ENCODE measurements at places on chromosomes 1 and 21.

GRCh38 chr1:157001304-157001703 lies 44.2 kb downstream of the ARHGEF11 start:
- DNase-seq = no peak

DNA sequence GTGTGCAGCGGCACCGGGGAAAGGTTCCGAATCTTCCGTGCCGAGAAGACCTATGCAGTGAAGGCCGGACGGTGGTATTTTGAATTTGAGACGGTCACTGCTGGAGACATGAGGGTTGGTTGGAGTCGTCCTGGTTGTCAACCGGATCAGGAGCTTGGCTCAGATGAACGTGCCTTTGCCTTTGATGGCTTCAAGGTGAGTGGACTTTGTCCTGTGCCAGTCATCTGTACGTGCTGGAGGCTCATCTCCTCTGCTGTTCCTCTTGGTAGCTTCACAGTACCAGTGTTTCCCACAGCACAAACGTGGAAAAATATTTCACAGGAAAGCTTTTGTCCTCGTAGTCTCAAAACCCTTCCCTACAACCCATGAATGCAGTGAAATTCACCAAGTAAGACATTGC lies 324.1 kb downstream of the ZP4 start:
- no peak for DNase-seq

- DNase-seq = no peak
Measured at GRCh38 chr21:45179568-45180245, 105.3 kb downstream of the ADARB1 start.

DNA sequence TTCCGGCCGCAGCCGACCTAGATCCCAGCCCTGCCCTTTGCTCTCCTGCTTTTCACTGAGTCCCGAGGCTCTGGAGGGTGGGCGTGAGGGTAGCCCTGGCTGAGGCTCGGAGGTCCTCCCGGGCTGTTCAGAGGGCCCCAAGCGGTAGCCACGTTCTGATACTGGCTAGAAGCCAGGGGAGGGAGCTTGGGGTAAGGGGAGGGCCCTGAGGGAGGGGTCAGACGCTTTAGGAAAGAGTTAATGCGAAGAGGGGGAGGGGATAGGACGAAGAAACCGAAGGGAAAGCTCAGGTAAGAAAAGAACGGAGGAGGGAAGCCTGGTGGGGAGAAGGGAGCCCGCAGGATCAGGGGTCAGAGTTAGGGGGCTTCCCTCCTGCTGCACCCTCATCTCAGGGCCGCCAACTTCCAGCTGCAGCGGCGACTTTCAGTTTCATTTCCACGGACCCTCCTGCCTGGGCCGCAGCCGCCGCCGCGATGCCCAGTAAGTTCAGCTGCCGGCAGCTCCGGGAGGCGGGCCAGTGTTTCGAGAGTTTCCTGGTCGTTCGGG lies at the start of gene MOV10:
TSS of gene MOV10 (plus strand) at position 220 of the 546 bp plus-strand sequence. CDS start at position 474, 254 bp downstream.
- DNase-seq = peak; percentile 44

GRCh38 chr1:155086128-155086741 lies 7.6 kb downstream of the EFNA3 start:
- no peak for DNase-seq

- no peak for DNase-seq
Measured at GRCh38 chr1:228142701-228143136, 2.6 kb downstream of the GUK1 start.

- no peak for DNase-seq
Measured at GRCh38 chr21:46153247-46154154, 1.9 kb downstream of the FTCD start.

- no peak for DNase-seq
Measured at GRCh38 chr1:90837420-90837819, 120.3 kb upstream of the BARHL2 start.

DNA sequence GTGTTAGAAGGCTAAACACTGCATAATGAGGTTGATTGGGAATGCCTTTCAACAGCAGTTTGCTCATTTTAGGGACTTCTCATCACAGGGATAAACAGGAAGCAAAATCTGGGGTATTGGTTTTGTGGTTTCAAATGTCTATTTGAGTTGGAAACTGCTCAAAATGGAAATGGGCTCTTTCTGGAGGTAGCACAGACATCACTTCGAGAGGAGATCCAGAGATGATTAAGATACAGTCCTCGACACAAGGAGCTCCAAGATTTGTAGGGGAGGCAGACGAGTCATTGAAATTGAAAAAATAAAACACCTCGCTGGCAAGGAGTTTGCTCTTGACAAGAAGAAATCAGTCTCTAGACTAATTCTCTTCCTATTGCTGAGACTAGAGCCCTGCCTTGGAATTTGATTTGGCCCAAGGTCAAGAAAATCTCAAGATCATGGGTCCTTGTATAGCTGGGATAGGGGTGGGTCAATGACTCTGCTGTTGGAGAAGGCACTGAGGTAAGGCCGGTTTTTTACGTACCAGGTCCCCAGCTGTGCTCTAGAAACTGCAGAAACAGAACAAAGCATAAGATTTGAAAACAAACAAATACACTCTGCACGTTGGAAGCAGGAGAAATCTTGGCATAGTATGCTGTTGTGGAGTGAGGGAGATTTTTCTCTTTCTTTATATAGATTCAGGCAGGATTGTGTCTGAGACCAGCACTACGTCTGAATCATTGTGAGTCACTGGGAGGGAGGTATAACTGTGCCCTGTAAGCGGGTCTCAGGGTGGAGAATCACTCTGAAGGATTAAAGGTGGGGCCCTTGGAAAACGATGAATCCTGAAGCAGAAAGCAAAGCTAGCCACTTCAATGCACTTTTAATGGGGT lies 17.7 kb upstream of the KLHDC8A start:
- DNase-seq = peak; percentile 55

- DNase-seq = no peak
Measured at GRCh38 chr1:69497441-69498221, 70.1 kb upstream of the LRRC7 start.

DNA sequence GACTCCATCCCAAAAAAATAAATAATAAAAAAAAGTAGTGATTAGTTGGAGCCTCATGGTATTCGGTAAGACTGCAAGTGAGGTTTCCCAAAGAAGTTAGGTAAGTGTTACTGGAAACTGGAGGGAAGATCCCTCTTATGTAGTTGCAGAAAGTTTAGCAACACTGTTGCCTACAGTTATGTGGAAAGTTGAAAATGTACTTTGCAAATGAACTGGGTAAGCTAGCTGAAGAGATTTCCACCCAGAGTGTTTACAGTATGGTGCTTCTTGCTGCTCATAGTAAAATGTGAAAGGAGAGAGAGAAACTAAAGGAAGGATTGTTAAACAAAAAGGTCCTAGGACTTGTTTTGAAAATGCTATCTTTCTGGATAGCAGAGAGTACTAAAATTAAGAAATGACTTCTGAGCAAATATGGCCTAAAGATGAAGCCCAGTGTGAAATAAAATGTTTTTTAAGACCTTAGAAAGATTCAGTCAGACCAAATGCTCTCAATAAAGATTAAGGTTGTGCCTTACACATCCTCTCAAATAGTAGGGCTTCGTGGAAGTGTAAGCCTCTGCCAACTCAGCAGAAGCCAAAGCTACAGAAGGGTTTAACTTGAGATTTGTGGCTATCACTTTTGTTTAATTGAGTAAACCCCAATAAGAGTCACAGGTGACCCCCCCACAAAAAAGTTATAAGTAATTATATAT lies 31.5 kb downstream of the RPS6KC1 start:
- DNase-seq = no peak

GRCh38 chr1:186301448-186301847 lies 73.6 kb downstream of the TPR start:
- DNase-seq = no peak

GRCh38 chr1:182781841-182782586 lies 7.6 kb upstream of the NPL start:
- peak; percentile 33 for DNase-seq

DNA sequence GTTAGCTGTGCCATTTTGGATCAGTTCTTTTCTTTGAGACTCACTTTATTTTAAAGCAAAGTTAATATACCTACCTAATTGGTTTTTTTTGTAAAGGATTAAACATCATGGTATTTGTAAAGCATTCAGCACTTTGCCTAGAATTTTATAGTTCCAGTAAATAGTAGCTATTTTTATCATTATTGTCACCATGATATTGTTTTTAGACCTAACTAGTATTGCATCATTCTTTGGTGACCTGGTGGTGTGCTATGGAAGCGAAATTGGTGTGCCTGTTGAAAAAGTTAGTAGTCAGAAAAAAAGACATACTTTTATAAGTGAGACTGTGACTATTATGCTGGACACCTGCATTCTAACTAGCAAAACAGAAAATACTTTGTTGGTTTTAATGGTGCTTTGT lies 81.0 kb downstream of the NFIA start:
- no peak for DNase-seq

DNA sequence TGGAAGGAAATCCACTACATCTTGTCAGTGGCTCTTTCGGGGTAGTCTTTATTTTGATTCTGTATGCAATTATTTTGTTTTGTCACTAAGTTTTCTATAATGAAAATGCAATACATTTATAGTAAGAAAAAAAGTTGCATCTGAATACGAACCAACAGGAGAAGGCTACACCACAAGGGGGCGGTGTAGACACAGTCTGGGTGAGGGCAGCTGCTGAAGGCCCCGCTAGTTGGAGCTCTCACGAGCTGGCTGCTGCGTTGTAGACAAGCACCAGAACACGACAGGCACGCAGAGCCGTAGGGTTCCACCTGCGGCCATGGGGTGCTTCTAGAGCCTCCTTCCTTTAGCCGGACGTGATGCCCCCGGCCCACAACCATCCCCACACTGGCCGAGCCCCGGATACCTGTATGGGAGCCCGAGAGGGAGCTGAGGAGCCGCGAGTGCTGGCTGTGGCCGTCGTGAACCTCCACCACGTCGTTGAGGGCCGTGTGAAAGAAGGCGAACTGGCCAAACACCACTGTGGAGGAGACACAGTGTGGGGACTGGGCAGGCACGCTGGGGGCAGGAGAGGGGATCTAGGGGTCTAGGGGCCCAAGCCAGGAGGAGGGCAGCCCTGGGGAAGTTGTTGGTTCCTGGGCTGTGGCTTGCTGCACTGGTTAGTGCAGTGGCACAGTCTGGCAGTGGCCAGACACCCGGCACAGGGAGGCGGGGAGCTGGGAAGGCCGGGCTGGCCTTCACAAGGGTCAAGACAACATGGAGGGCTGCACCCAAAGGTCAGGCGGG lies 160.8 kb downstream of the ZSCAN20 start:
- DNase-seq = peak; percentile 72

DNA sequence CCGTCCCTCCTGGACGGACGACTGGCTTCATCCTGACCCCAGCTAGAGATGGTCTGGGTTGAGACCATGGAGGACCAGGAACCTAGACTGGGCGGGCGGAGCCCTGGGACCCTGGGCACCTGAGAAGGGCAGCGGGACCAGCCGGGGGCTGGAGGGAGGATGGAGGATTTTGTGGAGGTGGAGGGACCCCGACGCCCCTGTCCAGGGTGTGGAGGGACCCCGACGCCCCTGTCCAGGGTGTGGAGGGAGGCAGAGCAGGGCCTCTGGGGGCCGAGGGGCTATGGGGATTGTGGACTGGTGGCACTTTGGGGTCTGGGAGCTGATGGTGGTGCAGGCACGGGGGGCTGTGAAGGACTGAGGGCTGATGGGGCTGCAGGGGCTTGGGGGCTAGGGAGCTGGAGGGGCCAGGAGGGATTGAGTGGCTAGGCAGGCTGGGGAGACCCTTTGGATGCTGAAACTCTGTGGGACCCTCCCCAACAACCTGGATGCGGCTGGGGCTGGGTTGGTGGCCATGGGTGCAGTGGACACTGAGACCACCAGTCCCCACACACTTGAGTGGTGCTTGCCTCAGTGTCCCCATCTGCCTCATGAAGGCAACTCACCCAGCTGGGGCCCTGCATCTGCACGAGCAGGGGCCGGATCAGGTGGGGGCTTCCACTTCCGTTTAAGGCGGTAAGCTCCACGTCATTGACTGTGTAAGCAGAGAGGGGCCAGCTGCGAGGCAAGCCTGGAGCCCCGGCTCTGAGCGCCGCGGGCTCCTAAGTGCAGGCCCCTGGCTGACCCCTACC lies 7.4 kb downstream of the GJC2 start:
- no peak for DNase-seq

DNA sequence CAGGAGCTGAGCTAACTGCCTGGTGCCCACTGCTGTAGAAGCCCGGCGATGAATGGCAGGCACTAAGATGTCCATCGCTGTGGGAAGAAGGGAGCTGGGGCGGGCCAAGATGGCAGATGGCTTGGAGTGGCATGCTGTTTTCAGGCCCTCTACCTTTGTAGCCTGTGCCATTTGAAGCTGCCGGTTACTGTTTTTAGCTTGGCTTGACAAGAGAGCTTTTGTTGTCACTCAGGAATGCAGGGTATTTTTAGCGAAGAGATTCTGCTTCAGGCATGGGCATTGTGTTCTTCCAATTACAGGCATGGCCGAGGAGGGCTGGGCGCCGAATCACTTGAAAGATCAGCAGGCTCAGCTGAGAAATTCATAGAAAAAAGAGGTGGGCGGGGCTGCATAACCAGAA lies 348.7 kb downstream of the RPS6KC1 start:
- no peak for DNase-seq

GRCh38 chr1:209458921-209459320 lies 124.6 kb upstream of the CAMK1G start:
- DNase-seq = no peak

- DNase-seq = no peak
Measured at GRCh38 chr1:2409745-2410144, 2.6 kb downstream of the PEX10 start.

GRCh38 chr1:93142161-93142560 lies 38.1 kb downstream of the TMED5 start:
- DNase-seq = no peak

GRCh38 chr1:154468535-154469250 lies 33.3 kb upstream of the TDRD10 start:
- DNase-seq = no peak

- no peak for DNase-seq
Measured at GRCh38 chr1:189432753-189433152, 1044.9 kb downstream of the BRINP3 start.

DNA sequence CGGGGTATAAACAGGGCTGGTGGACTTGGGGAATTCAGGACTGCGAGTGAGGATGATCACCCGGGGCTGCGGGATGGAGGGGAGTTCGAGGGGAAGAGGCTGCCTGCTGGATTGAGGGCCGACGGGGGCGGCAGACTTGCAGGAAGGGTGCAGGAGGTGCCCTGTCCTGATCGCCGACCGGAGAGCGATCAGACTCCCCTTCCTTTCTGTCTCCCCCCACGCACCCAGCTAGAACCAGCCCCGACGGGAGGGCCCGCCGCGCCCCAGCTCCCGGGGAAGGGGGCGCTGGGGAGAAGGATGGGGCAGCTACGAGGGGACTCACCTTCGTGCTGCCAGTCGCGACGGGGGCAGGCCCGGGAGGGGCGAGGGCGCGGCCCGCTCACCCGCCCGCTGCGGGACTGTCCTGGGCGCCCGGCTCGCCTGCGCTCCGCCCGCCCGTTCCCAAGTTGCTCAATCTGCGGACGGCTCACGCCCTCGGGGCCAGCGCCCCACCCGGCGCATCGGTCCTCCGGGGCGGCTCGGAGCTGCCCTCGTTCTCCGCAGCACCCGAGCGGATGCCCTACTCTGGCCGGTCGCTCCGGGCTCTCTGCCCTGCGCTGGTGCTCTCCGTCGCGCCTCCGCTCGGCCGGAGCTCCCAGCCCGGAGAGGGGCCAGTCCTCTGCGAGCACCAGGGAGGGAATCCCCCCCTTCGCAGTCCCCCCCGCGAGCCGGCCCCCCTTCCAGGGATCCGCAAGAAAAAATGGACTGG lies at the start of gene RSPO1:
TSS of gene RSPO1 (minus strand) at position 649 of the 748 bp plus-strand sequence. CDS start 5,231 bp downstream, outside the sequence.
- no peak for DNase-seq
